ENCODE measurements at places on chromosomes 6 and 20.

DNA sequence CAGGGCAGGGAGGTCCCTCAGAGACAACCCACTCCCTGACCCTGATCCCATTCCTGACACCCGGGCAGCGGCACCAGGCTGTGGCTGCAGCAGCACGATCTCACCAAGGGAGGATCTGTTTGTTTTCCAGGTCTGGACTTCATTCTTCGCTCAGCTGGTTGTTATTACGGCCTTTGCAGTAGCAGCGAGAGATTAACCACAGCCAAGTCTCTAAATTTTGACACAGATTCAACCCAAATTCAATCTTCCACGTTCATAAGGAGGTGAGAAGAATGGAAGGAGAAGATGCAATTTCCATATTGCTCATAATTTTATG lies 91.1 kb upstream of the THBS2 start:
- DNase-seq, result no peak

DNA sequence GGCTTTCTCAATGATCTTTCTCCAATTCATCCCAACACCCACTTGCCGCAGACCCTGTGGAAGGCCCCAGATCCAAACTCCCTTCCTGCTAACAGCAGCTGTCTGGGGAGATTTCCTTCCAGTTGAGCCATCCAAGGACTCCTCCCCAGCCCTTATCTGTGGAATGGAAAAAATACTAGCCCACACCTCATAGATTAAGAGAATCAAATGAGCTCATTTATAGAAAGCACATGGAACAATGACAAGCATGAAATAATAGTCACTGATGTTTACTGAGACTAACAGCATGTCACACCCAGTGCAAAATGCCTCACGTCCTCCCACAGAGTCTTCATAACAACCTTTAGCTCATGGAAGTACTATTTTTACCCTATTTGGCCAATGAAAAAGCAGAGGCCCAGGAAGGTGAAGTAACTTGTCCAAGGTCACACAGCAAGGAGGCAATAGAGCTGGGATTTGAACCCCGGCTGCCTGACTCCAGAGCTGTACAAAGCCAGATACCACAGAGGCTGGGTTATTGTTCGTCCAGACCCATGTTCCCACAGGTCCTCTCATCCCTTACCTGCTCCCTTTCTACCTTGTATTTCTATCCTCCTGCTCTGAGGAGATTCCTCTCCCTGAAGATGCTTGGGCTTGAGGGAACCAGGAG lies 23.4 kb upstream of the PTGIS start:
- DNase-seq, result no peak

DNA sequence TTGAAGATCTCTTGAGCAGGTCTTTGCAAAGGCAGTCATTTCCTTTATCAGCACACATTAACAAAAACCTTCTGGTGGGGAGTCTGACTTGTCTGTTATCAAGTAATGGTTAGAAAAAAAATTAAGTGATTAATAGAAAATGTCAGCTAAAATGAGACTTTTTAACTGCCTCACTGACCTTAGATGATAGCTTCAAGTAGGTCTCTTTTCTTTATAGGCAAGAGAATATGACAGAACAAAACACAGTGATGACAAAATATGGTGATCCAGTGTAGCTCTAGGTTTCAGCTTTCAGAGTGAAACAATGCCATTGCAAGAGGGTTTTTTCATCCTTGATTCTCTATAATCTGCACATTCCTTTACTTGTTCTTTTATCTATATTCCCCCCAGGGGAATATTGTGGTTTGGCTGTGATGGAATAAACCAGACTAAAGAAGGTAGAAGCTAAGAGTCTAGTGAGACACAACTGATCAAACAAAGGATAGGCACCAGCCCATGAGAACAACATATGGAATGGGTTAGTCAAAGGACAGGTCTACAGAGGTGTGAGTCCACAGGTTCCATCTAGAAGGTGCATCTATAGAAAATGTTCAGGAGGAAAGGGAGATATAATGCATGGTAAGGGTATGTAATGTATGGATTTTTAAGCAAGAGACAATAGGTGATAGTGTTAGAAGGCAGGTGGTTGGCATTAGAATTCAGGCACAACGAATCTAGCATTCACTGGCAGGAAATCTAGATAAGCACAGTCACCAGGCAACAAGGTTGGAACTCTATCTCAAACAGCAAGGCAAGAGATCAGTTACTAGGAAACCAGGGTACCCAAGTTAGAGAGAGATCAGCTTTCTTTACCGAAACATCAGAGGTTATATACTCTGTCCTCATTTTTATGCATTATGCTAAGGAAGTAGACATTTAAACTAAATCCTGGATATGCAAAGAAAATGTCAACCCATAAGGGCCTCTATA lies 228.9 kb upstream of the SMLR1 start:
- no peak for DNase-seq

GRCh38 chr6:132122176-132122575 lies 171.0 kb upstream of the CCN2 start:
- DNase-seq, result no peak

DNA sequence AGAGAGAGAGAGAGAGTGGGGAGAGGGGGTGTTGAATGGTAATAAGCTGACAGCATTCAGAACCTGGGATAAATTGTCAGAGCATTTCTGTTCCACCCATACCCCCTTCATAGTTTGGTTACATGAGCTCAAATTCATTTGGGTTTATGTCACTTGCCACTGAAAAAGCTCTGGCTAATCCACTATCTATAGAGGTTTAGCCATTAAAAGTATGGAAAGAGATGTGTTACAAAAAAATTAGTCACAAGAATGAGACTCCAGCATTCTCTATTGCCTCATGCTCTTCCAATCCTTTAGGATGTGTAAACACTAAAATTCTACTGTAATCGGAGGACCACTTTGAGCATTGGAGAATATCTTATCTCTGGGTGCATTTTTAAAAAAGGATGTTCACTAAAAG lies 297.6 kb upstream of the TCF21 start:
- DNase-seq, result no peak

DNA sequence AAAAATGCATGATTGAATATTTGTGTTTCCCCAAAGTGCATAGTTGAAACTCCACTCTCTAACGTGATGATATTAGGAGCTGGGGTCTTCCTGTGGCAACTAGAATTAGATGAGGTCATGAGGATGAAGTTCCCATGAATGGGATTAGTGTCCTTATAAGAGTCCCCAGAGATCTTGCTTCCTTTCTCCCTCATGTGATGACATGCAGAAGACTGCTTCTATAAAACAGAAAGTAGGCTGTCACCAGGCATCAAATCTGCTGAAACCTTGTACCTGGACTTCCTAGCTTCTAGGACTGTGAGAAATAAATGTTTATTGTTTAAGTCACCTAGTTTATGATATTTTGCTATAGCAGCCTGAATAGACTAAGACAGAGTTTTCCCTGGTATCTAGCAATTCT lies 586.5 kb upstream of the EPHA7 start:
- DNase-seq, result no peak

DNA sequence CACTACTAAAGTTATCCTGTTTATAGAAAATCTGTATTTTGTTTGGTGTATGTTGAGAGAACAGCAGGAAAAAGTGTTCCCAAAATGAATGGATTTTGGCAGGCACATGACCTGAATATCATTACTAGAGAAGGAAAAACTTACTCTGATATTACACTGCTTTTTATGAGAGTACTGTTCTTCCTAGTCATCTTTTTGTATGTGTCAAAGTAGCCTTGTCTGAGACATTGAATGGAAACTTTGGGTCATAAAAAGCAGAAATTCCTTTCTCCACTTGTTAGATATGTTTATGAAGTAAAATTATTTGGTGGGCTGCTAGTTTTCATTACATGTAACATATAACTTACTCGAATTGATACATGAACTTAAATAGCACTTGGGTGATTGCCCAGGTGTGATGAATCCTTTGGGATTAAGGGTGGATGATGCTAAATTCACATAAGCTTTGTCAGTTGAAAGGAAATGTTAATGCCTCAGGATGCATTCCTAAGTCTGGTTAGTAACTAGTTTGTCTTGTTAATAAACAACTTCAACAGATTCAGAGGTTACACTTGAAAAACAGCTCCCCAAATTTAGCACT lies 206.7 kb downstream of the CENPW start:
- no peak for DNase-seq

DNA sequence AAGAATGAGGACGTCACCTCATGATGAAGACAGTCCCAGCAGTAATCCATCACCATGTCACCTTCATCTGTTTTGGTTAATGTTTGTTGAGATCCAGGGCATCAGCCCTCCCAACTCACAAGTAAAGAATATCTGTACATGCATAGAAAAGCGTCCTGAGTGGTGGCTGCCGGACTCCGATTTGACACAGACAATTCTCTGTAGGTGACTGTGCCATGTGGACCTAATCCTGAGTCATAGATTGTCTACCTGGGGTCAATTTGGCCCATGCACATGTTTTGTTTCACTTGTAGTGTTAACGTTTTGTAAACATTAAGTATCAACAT lies 168.4 kb upstream of the UST start:
- DNase-seq, result no peak

GRCh38 chr20:44083220-44083933 lies 103.6 kb downstream of the JPH2 start:
- no peak for DNase-seq

GRCh38 chr6:79570129-79571029 lies 33.1 kb upstream of the LCA5 start:
- no peak for DNase-seq

DNA sequence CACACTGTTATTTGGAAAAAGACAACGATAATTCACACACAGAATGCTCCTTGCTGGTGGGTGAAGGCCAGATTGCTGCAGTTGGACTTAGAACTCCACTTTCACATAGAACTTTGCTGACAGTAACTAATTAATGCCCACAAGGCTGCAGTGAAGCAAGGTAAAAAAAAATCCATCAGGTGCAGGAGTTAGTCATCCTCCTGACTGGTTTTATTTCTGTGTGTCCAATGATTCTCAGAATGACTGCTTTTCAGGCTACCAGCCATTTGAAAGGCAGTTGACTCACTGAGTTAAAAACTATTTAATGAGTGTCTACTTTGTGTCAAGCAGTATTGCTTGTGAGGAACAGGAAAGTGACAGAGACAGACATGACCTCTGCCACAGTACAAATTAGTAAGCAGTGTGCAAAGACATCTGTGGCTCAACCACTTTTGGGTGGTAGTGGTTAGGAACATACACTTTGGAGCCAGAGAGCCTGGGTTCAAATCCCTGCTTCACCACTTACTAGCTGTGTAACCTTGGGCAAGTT lies 41.9 kb downstream of the ELOVL5 start:
- DNase-seq, result no peak

DNA sequence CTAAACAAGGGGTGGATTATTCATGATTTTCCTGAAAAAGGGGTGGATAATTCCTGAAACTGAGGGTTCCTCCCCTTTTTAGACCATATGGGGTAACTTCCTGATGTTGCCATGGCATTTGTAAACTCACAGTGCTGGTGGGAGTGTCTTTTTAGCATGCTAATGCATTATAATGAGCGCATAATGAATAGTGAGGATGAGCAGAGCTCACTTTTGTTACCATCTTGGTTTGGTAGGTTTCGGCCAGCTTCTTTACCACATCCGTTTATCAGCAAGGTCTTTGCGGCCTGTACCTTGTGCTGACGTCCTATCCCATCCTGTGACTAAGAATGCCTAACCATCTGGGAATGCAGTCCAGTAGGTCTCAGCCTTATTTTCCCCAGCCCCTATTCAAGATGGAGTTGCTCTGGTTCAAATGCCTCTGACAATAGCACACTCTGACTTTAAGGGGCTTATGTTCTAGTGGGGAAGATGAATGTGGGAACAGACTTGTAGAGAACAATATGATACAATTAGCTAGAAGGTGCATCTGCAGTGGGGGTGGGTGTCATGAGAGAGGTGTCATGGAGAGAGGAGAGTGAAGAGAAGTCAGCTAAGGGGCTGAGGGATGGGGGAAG lies 4.2 kb upstream of the GPR31 start:
- DNase-seq, result no peak

- DNase-seq, result no peak
These were observed 21.2 kb downstream of the TGM2 start for GRCh38 chr20:38143646-38144554.

DNA sequence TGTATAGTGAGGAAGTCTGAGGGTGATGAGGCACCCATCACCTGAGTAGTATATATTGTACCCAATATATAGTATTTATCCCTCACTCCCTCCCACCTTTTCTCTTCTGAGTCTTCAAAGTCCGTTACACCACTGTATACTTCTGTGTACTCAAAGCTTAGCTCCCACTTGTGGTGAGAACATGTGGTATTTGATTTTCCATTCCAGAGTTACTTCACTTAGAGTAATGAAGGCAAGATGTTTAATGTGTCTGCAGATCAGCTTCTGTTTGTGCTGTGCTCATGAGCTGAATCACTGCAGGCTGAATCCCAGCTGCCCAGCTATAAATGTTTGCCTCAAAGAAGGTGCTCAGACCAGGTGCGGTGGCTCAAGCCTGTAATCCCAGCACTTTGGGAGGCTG lies 139.3 kb upstream of the FOXA2 start:
- no peak for DNase-seq

DNA sequence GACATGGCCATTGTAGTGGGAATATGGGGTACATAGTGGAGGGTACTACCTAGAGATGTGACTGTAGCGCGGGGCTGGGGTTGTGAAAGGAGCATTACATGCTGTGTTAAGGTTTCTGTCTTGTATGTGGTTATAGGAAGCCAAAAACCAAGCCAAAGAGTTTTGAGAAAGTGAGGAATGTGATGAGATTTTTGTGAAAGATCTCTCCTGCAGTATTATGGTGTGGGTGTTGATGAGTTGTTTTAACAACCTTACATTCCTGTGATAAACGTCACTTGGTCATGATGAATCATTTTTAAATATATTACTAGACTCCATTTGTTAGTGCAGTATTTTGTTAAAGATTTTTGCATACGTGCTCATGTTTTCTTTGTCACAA lies 48.9 kb downstream of the ZFAND3 start:
- no peak for DNase-seq

GRCh38 chr20:62080249-62080990 lies 14.7 kb upstream of the TAF4 start:
- DNase-seq, result no peak

- DNase-seq, result no peak
These were observed 575.2 kb upstream of the ADGRB3 start for GRCh38 chr6:68059899-68060298.

- no peak for DNase-seq
These were observed 117.8 kb downstream of the SLC23A2 start for GRCh38 chr20:4883546-4883945.

DNA sequence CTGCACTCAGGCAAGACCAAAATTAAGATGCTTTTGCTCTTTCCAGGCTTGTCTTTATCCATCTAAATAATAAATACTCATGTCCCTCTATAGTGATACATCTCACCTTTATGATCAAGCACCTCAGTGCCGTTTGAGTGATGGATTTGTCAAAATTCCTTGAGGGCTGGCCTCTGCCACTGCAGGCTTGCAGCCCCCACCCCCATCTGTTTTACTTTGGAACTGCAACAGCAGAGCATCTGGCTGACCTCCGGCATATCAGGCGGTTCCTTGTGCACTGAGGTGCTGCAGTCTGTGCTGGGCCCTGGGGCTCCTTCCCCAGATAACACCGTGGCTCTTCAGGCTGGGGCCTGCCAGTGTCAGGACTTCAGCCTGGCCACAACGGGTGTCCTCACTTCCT lies 386.9 kb downstream of the CDH26 start:
- DNase-seq, result no peak

Measured in ecto neural progenitor cell (in vitro differentiated cells).